ENCODE measurements at places on chromosomes 13 and 19.
A peak's percentile ranks its signal among the peaks of the same experiment; 100 is the strongest.

GRCh38 chr13:46926916-46927590 lies 30.2 kb upstream of the HTR2A start:
- DNase-seq: no peak

GRCh38 chr13:21753117-21753729 lies 82.3 kb downstream of the FGF9 start:
- no peak for DNase-seq

- no peak for DNase-seq
Observed at GRCh38 chr13:112741835-112742570, 52.2 kb downstream of the ATP11A start.

- DNase-seq: peak; percentile 68
Observed at GRCh38 chr19:16076154-16076957, at the start of gene TPM4. TPM4 (plus strand) TSS chr19:16076495; CDS start chr19:16076566, 71 bp downstream.

DNA sequence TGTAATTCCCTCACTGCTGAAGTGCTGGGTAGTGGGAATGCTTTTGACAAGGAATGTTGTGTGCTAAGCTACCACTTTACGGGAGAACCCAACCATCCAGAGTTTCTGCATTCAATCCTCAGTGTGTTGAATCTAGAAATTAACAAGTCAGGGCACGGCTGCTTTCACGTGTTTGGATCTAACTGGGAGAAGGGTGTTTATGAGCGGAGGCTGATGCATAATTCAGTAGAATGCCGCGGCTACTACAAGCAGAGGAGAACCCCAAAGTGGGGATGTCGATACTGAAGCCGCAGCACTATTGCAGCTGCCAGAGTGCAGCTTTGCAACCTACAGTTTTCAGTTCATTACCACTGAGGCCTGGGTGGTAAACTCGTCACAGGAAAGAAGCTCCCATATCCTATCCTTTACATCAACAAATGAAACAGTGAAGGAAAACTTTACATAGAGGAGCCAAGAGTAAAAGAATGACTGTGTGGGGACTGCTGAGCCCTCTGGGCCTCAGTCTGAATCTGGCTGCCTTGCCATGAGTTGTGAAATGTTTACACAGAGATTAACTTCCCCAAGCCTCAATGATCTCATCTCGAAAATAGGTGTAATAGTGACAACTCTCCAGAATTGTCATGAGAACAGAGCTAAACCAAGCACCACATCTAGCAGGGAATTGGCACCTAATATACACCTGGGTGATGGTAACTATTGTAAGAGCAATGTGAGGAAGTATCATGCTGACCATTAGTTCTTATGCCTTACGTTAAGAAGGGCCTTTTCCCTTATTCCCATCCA lies 531.7 kb downstream of the MYO16 start:
- DNase-seq: no peak

GRCh38 chr13:101611491-101612475 lies 159.3 kb downstream of the ITGBL1 start:
- no peak for DNase-seq

All from caudate nucleus (tissue), 63 donors.